IMR-90 (cell line): ENCODE measurements at places on chromosomes 6 and 20. TPM values are rescaled to one million over a fixed set of nuclear protein-coding genes. Genes with fewer than 3 reads are reported as not detected.

- no peak for DNase-seq
- no peaks in the 10 kb centered on the region for H3K27me3 ChIP-seq
These were observed 107.6 kb upstream of the RNF24 start for GRCh38 chr20:4122926-4123325.

DNA sequence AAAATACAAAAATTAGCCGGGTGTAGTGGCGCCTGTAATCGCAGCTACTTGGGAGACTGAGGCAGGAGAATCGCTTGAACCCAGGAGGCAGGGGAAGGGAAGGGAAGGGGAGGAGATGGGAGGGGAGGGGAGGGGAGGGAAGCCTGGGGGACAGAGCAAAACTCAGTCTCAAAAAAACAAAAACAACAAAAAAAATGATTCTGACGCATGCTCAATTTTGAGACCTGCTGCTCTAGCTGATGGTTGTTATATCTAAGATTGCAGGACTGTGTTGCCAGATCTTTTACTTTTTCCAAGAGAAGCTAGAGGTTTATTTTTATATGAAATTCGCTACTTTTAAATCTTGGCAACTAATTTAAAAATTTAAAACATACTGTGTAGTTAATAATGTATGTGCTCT lies 2.4 kb upstream of the WFDC2 start:
- H3K27me3 ChIP-seq = peaks cover 53% of the 10 kb centered on the region
- no peaks in the 10 kb centered on the region for H3K36me3 ChIP-seq
- no peak overlapping the region for H3K27ac ChIP-seq
- no peak overlapping the region for H3K4me3 ChIP-seq

- DNase-seq = peak; percentile 61
- peaks cover 8% of the 10 kb centered on the region for H3K36me3 ChIP-seq
- H3K27me3 ChIP-seq = no peaks in the 10 kb centered on the region
- H3K27ac ChIP-seq = no peak overlapping the region
- H3K4me3 ChIP-seq = no peak overlapping the region
- peaks cover 2% of the 10 kb centered on the region; the same call in 1 of the 2 replicates for H3K4me1 ChIP-seq
These were observed 9.0 kb downstream of the UQCC2 start for GRCh38 chr6:33702345-33702977.

GRCh38 chr6:28251661-28252008 lies 434 bp downstream of the ZKSCAN4 start:
- peak overlapping the region; percentile 58 for H3K4me3 ChIP-seq
- peaks cover 7% of the 10 kb centered on the region for H3K4me1 ChIP-seq
- DNase-seq = peak; percentile 1
- peaks cover 10% of the 10 kb centered on the region for H3K36me3 ChIP-seq

DNA sequence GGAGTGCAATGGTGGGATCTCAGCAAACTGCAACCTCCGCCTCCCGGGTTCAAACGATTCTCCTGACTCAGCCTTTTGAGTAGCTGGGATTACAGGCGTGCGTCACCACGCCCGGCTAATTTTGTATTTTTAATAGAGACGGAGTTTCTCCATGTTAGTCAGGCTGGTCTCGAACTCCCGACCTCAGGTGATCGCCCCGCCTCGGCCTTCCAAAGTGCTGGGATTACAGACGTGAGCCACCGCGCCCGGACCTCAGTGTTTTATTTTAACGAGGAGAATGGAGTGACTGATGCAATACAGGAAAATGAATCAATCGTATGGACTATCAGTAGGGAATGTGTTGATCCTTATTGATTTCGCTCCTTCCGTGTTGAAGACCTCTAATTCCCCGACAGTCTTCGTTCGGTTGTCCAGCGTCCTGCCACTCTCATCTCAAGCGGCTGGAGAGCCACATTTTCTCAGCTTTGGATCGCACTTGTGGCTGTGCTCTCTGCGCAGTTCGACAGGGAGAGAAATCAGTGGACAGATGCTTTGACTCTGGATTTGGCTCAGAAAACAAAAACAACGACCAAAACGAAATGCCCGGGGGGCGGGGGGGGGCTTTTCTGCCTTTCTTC lies 166.2 kb downstream of the TRIM27 start:
- no peak for DNase-seq
- H3K4me3 ChIP-seq = no peak overlapping the region
- H3K36me3 ChIP-seq = no peaks in the 10 kb centered on the region

DNA sequence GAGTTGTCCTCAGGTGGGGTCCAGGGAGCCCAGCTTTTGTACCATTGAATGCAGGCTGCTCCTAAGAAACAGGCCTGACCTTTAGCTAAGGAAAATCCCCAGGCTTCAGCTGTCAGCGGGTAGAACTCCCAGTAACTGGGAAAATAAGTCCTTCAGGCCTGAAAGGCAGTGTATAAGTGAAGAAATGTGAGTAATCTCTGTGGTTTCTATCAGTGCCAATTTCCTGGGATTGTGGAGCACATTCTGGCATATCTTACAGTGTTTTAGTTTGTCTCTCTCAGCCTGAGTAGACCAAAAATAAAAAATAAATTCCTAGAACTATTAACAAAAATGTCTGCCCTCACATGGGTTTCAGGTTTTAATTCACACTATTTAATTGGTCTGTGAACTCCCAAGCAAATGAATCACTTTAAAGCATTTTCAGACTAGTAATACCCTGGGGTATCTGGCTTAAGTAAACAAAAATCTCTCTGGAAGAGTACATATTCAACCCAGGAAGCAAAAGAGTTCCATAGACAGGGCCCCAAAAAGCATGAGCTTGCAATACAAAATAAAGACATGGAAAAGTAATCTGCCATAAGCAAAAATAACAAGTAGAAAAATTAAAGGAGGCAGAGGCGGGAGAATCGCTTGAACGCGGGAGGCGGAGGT lies 566.2 kb upstream of the NOX3 start:
- peak; percentile 86 for DNase-seq
- peak overlapping the region; percentile 93 for H3K27ac ChIP-seq
- H3K27me3 ChIP-seq = no peaks in the 10 kb centered on the region

- H3K4me1 ChIP-seq = no peaks in the 10 kb centered on the region
- H3K4me3 ChIP-seq = no peak overlapping the region
- H3K27ac ChIP-seq = no peak overlapping the region
- H3K27me3 ChIP-seq = no peaks in the 10 kb centered on the region
These were observed 63.0 kb downstream of the OPN5 start for GRCh38 chr6:47844881-47845280.

GRCh38 chr6:124962639-124963415 lies 590 bp downstream of the RNF217 start:
- H3K4me1 ChIP-seq = peaks cover 7% of the 10 kb centered on the region; the same call in 1 of the 2 replicates
- peak overlapping the region; percentile 94 for H3K27ac ChIP-seq
- peaks cover 1% of the 10 kb centered on the region for H3K36me3 ChIP-seq
- H3K27me3 ChIP-seq = no peaks in the 10 kb centered on the region

GRCh38 chr6:108453601-108454185 lies 107.0 kb upstream of the FOXO3 start:
- H3K4me1 ChIP-seq = no peaks in the 10 kb centered on the region
- no peak overlapping the region for H3K27ac ChIP-seq
- no peaks in the 10 kb centered on the region for H3K36me3 ChIP-seq
- peak; percentile 78 for DNase-seq
- H3K27me3 ChIP-seq = no peaks in the 10 kb centered on the region

GRCh38 chr20:34110025-34110744 lies 1.9 kb downstream of the EIF2S2 start:
- H3K36me3 ChIP-seq = peaks cover 10% of the 10 kb centered on the region
- H3K4me3 ChIP-seq = peak overlapping the region; percentile 82
- H3K27ac ChIP-seq = no peak overlapping the region
- peaks cover 7% of the 10 kb centered on the region for H3K4me1 ChIP-seq
- DNase-seq = no peak

DNA sequence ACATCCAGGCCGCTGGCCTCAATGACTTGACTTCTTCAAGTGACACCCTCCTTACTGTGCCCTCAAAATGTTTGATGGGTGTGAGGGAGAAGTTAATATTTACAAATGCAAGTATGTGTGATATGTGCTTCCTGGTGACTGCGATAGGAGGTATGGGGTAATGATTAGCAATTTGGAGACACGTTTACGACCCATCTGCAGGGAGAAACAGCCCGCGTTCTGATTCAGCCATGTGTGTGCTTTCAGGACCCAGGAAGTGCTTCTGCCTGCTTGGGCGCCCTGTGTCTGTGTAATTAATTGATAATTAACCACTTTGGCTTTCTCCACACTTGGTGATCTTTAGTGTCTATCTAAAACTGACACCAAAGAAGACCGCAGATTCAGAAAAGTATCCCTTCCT lies 25.0 kb downstream of the SIRPA start:
- no peak overlapping the region for H3K27ac ChIP-seq
- no peaks in the 10 kb centered on the region for H3K27me3 ChIP-seq
- H3K36me3 ChIP-seq = peaks cover 53% of the 10 kb centered on the region
- H3K4me3 ChIP-seq = no peak overlapping the region

- DNase-seq = peak; percentile 93
- no peaks in the 10 kb centered on the region for H3K27me3 ChIP-seq
- H3K4me1 ChIP-seq = peaks cover 15% of the 10 kb centered on the region
- H3K4me3 ChIP-seq = no peak overlapping the region
These were observed 72.2 kb downstream of the ATXN1 start for GRCh38 chr6:16688984-16689636.

GRCh38 chr6:111857674-111858337 lies 15.4 kb downstream of the FYN start:
- no peak overlapping the region for H3K4me3 ChIP-seq
- H3K27ac ChIP-seq = no peak overlapping the region
- H3K36me3 ChIP-seq = no peaks in the 10 kb centered on the region; the same call in 1 of the 2 replicates
- H3K4me1 ChIP-seq = no peaks in the 10 kb centered on the region

DNA sequence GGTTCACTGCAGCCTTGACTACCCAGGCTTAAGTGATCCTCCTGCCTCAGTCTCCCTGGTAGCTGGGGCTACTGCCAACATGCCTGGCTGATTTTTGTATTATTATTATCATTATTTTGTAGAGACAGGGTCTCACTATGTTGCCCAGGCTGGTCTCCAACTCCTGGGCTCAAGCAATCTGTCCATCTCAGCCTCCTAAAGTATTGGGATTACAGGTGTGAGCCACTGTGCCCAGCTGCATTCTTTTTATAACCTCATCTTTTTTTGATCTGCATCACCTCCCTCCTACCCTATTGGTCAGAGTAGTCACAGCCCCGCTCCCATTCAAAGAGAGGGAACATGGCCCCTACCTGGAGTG lies 23.6 kb upstream of the IER3 start:
- DNase-seq = no peak
- H3K4me1 ChIP-seq = peaks cover 34% of the 10 kb centered on the region
- peak overlapping the region; percentile 7; the same call in 1 of the 2 replicates for H3K27ac ChIP-seq

DNA sequence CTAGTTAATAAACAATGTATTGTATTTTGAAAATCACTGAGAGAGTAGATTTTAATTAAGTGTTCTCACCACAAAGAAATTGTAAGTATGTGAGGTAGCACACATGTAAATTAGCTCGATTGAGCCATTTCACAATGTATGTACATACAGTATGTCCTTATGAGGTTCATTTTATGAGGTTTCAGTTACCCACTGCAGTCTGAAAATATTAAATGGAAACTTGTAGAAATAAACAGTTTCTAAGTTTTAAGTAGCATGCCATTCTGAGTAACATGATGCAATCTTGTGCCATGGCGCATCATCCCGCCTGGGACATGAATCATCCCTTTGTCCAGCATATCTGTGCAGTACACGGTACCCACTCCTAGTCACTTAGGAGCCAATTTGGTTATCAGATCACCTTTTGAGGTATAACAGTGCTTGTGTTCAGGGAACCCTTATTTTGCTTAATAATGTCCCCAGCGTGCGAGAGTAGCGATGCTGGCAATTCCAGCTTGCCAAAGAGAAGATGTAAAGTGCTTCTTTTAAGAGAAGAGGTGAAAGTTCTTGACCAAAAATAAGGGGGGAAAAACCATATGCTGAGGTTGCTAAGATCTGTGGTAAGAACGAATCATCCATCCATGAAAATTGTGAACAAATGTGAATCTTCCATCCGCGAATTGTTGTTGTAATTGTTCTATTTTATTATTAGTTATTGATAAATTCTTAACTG lies 64.7 kb downstream of the KCNS1 start:
- H3K27ac ChIP-seq = peak overlapping the region; percentile 10; the same call in 1 of the 2 replicates
- H3K36me3 ChIP-seq = peaks cover 2% of the 10 kb centered on the region; the same call in 1 of the 2 replicates
- peaks cover 9% of the 10 kb centered on the region; the same call in 1 of the 2 replicates for H3K4me1 ChIP-seq
- no peak overlapping the region for H3K4me3 ChIP-seq
- H3K27me3 ChIP-seq = no peaks in the 10 kb centered on the region

DNA sequence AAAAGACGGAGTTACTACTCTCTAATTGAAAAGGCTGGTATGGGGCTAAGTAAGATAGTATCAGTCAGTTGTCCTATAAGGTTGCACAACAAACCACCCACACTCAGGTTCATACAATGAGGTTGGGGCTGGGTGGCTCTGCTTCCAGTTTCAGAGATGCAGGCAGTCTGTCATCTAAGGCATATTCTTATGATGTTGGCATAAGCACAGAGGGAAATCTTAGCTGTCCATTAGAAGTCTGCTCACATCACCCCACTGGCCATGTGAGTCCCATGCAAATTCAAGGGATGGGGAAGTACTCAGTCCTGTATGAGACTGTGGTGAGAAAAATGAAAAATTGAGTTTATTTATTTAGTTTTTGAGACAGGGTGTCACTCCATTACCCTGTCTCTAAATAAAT lies 118.6 kb downstream of the LAMP5 start:
- peaks cover 2% of the 10 kb centered on the region; the same call in 1 of the 2 replicates for H3K27me3 ChIP-seq
- DNase-seq = no peak
- H3K4me1 ChIP-seq = no peaks in the 10 kb centered on the region
- H3K4me3 ChIP-seq = no peak overlapping the region

DNA sequence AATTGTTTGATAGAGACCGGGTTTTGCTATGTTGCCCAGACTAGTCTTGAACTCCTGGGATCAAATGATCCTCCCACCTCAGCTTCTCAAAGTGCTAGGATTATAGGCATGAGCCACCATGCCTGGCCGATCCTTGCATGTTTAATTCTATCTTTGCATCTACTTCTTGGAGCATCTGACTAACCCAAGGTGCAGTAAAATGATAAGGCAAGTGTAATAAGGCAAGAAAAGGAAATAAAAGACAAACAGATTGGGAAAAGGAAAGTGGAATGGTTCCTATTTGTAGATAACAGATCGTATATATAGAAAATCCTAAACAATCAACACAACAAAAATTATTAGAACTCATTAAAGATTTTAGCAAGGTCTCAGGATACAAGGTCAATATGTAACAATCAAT lies 36.8 kb upstream of the SNX9 start:
- no peak overlapping the region for H3K27ac ChIP-seq
- no peak for DNase-seq
- no peak overlapping the region for H3K4me3 ChIP-seq
- no peaks in the 10 kb centered on the region for H3K36me3 ChIP-seq

- no peaks in the 10 kb centered on the region for H3K27me3 ChIP-seq
- H3K4me1 ChIP-seq = peaks cover 8% of the 10 kb centered on the region
- no peak overlapping the region for H3K27ac ChIP-seq
- no peak for DNase-seq
These were observed 79.7 kb downstream of the FGD2 start for GRCh38 chr6:37085198-37085597.

- H3K36me3 ChIP-seq = no peaks in the 10 kb centered on the region
- peaks cover 1% of the 10 kb centered on the region; the same call in 1 of the 2 replicates for H3K27me3 ChIP-seq
- H3K4me3 ChIP-seq = no peak overlapping the region
- H3K4me1 ChIP-seq = no peaks in the 10 kb centered on the region
- H3K27ac ChIP-seq = no peak overlapping the region
These were observed 14.7 kb upstream of the SSTR4 start for GRCh38 chr20:23020230-23021018.

KIF3B gene
- 25.3 and 28.1 TPM in 2 replicates for total RNA-seq

NOTCH4 gene
- total RNA-seq = 1.3 and 2.2 TPM in 2 replicates

HLA-DRB1 gene
- not detected in 2 replicates for total RNA-seq

SPACA1 gene
- total RNA-seq = not detected in 2 replicates

TXLNB gene
- total RNA-seq = under 0.01 TPM in 2 replicates

C6orf132 gene
- 0.72 and 1.1 TPM in 2 replicates for total RNA-seq

SIRPG gene
- not detected in 2 replicates for total RNA-seq

NR2E1 gene
- not detected in 2 replicates for total RNA-seq

C6orf141 gene
- total RNA-seq = not detected in 2 replicates

ULBP3 gene
- total RNA-seq = 35.1 and 43.0 TPM in 2 replicates
